ENCODE measurements at places on chromosomes 1 and 21.

GRCh38 chr1:182716740-182717720 lies 32.6 kb upstream of the RGS8 start:
- no peak for DNase-seq

DNA sequence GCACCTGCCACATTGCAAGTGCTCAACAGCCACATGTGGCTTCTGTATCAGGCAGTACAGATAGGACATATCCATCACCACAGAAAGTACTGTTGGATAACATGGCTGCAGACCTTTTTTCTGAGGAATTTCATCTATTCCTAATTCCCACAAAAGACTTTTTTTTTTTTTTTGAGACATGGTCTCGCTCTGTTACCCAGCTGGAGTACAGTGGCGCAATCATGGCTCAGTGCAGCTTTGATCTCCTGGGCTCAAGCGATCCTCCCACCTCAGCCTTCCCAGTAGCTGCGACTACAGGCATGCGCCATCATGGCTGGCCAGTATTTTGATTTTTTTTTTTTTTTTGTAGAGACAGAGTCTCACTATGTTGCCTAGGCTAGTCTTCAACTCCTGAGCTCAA lies 33.3 kb downstream of the YARS1 start:
- DNase-seq = no peak

- DNase-seq = no peak
Observed at GRCh38 chr1:209375097-209375496, 208.4 kb upstream of the CAMK1G start.

DNA sequence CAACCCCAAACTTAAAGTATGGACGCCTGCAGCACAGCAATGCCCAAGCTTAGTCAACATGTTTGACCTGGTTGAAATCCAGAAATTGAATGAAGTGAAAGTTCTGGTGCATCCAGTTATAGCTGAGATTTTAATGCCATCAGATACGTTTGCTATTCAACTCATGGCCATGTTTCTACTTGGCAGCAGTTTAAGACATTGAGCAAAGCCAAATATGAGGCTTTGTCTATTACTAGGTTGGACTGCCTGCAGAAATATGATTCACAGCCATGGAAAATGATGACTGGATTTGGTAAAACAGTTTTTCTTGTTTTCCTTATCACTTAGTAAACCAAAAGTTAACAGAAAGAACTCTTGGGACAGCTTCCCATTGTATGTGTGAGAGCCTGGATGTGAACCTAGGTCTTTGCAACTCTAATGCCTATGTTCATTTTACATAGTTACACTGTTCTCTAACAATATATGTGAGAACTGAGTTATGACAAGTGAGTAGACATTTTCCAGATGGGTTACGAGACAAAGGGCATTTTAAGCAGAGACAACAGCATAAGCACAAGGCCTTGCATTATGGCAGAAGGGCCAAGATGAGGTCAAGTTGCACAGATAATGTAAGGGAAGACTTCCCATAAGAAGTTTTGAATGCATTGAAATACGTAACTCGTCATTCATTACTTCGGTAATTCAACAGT lies 32.4 kb upstream of the MYSM1 start:
- no peak for DNase-seq

- DNase-seq = peak; percentile 54
Observed at GRCh38 chr1:32892368-32893197, 6.3 kb downstream of the HPCA start.

- DNase-seq = no peak
Observed at GRCh38 chr1:162212713-162213112, 143.2 kb downstream of the NOS1AP start.

Data from dermis blood vessel endothelial cell (primary cell).